ENCODE measurements at places on chromosomes 2 and 18.

DNA sequence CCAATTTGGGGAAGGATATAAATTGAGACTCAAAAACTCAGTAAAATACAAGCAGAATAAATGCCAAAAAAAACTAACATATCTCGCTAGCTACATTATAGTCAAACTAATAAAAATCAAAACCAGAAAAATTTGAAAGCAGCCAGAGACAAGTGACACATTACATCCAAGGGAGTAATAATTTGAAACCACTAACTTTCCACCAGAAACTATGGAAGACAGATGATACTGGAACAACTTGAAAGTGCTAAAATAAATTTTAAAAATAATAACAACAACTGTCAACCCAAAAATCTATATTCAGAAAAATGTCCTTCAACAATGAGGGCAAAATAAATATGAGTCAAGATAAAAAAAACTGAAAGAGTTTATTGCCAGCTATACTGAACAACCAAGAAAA is 110.7 kb downstream of the EVA1A start:
- DNase-seq: no peak

- no peak for DNase-seq
Observed at GRCh38 chr2:96470636-96471035, 34.5 kb downstream of the NEURL3 start.

DNA sequence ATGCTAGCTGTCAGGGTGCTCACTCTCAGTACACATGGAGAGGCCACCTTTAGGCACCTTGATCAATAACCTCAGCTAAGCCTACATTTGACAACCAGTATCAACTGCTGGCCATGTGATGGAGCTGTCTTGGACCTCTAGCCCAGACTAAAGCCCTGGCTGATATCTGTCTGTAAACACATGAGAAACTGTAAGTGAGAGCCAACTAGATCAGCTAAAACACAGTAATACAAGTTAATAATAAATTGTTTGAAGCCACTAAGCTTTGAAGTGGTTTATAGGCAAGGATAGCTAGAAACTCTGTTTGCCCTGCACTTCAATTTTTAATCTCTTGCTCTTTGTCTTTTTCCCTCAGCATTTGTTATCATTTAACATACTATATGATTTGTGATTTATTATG is 407.1 kb downstream of the SPAG16 start:
- no peak for DNase-seq

DNA sequence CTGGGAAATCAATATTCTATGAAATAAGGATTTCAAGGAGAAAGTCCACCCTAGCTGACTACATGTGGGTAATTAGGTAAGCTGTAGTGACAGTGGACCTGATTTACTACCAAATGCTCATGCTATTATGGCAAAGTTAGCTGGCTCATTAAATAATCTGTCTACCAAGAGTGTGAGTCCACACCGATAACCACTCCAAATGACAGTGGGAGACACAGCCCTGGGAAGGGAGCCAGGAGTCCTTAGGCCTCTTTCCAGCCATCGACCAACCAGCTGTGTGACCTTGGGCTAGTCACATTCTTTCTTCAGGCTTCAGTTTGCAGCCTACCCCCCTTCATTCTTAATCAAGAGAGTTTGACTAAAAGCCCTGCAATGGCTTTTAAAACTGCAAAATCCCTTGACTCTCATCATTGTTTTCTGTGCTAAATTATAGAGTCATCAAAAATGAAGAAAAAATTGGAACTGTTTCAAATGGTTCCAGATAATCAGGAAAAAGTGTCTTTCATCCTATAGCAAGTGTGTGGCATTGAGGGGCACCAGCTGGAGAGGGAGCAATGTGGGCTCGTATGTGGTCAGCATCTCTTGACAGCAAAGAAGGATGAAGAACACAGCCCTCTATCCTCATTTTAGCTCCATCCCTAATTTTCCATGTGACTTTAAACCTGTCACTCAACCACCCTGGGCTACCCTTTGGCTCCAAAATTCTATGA is 45.6 kb upstream of the SLC14A2 start:
- DNase-seq: no peak

DNA sequence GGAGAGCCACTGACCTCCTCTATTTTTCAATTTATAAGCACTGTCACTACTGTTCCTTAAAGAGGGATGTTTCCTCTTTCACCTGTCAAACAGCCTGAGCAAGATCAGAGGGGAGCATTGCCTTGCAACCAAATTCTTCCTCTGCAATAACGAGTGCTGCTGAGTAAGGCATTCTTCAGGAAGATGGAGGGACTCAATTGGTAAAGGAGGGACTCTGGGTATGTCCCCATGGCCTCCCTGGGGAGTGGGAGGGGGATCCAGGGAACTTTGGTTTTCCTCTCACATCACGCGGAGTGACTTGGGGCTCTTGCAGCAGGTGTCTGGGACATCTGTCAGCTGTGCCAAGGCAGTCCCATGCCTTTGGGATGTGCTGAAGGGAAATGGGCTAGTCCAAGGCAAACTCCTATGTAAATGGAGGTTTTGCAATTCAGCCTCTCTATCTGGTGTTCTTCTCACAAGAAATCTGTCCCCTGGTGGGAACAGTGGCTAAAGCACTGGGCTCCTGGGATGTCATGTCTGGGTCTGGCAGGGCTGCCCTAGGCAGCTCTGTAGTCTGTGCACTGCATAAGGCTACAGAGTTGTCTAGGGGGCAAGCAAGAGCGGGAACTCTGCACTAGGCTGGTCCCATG is 14.4 kb upstream of the HES6 start:
- no peak for DNase-seq

DNA sequence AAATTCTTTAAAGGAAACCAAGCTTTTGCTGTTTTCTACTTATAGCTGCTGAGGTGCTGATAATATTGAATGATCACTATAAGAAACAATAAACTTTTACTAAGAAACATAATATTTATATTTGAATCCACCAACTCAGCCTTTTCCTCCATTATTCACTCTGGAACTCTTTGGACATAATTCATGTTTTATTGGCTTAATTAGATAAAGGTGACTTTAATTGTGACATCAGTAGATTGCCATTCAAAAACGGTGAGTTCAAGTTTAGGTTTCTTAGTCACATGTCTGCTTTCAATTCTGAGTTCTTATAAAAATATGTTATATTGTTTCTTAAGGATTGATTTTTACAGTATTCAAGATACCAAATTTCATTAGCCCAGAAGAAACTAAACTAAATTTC is 24.0 kb downstream of the CCDC85A start:
- DNase-seq: no peak

DNA sequence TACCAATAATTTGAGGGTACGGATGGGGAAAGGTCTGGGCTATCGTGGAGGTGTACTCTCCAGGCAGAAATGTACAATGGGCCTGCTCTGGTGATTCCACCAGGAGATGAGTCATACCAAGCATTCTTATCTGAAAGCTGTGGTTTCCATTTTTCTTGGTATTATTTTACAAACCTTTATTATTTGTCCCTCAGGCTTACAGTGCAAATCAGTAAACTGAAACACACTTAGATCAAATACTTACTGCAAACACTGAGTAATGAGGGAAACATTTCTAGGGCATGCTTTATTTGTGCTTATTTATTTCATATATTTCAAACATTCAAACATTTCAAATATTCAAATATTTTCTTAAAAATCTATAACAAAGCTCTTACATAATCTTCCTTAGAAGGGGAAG is 319.8 kb downstream of the RND3 start:
- DNase-seq: no peak

DNA sequence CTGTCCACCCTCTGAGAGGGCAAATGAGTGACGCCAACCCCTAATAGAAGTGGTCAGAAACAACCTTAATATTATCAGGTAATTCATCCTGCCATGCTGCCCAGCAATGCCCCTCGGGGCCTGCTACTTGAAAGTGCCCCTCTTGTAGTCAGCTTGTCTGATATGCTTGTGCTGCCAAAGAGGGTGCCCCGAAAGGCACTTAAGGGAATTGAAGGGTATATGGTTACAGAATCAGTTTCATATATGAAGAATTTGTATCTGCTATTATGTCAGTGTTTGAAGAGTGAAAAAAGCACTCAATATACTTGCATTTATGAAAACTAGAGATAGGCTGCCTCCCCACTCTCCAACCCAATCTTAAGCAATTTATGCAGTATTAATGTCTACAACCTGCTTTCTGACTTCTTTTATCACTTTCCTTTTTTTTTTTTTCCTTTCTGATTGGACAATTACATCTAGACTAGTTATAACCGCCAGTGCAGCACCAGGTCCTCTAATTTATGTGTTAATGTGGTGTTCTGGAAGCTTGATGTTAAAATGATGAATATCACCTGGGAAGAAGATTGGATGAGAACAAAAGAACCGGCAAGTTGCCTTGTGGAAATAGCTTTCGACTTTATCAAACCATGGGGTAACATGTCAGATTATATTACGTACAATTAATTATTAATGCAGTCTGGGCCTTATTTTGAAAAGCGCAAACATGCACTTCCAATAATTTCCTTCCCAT is 646.9 kb upstream of the ACVR2A start:
- no peak for DNase-seq

GRCh38 chr2:29607038-29607420 is 314.4 kb downstream of the ALK start:
- no peak for DNase-seq

- DNase-seq: no peak
Observed at GRCh38 chr2:422676-423435, 135.0 kb upstream of the ALKAL2 start.
